ENCODE measurements at places on chromosomes 2 and 18.
A peak's percentile ranks its signal among the peaks of the same experiment; 100 is the strongest.

DNA sequence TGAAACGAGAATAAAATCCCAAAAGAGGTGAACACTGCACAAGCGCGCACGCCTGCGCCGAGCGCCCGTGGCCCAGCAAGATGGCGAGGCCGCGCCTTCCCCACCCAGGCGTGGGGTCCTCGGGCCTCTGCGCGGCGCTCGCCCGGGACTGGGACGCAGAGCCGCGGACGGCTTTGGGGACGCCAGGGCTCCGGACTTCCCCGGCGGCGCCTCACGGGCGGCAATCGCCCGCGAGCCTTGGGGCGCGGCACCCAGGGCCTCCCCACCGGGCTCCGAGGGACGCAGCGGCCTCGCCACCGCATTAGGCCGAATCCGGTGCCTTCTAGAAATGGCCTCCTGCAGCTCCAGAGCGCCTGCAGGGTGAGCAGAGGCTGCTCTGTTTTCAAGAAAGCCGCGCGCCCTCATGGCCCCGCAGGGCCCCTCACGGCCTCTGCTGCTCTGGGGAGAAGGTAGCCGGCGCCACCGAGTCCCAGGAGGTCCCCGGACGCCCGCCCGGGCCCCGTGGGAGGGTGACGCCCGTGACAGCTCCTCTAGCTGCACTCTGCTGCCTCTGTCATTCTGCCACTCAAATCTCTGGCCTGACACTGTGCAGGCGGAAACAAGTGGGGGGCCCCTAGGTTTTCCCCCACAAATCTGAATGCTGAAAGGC is 35.9 kb upstream of the POMC start:
- no peak for DNase-seq

DNA sequence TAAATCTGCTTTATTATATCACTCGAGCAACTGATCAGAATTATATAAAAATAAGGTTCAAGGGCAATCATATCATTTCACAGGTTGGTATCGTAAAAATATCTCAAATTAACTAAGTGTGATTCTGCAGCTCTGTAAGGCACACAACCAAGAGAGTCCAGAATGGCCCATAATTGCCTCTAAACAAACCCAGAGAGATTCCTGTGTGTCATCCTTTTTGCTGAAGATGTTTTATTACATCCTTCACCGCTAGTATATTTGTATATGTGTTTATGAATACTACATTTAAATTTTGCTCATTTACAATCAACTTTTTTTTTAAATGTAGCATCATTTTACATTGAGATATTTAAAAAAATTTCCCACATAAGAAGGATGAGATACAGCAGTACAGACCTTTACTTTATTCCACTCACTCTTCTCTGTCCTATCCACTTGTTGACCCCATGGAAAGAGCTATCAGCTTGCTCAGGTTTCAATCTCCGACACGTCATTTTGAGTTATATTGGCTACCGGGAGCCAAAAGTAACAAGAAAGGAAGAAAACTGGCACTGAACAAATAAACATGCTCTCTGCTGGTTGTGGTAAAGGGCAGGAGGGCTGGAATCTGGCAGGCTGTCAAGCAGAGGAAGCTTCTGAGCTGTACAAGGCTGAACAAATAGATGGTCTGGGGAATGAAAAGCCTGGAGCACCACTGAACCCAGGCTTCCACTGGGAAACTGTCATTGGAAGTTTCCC is 23.1 kb downstream of the PLA2R1 start:
- no peak for DNase-seq

- DNase-seq, result no peak
These were observed 19.2 kb downstream of the ATOH8 start for GRCh38 chr2:85772841-85773491.

GRCh38 chr2:140601342-140601741 is 1529.5 kb downstream of the LRP1B start:
- no peak for DNase-seq

GRCh38 chr2:194060269-194060668 is 1596.8 kb upstream of the SLC39A10 start:
- no peak for DNase-seq

GRCh38 chr2:162258169-162258568 is 14.9 kb upstream of the FAP start:
- DNase-seq, result no peak

DNA sequence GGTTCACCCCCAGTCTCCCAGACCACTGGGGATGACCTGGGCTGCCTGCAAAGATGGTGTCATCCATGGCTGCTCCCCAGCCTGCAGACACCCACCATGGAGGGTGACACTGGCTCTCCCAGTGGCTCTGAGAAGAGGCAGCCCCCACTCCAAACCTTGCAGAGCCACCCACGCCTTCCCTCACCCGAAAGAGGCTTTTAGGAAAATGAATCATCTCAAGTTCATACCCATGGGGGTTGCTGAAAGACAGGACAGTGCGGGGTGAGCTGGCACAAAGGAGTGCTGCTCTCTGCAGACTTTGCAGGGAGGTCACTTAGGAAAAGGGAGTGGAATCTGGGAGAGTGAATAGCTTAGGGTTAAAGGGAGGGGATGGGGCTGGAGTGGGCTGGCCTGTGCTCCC is 36.4 kb downstream of the MPHOSPH10 start:
- DNase-seq, result no peak

GRCh38 chr2:71558300-71559051 is 105.1 kb downstream of the DYSF start:
- DNase-seq, result no peak

DNA sequence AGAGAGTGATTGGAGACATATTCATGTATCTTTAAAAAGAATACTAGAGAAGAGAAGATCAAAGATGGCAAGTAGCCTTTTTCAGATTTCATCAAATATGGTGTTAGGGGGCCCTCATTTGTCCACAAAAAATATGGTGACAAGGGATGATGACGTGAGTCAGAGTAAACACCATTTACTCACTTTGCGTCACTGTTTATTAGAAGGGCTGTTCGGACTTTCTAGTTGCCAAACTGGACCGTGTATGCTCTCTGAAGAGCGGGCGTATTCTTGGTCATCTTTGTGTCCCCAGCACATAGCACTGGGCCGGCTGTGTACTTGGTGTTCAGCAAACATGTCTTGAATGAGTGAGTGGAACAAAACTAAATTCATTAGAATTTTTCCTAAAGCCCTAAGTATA is 37.5 kb downstream of the TTC39C start:
- no peak for DNase-seq

GRCh38 chr2:138716183-138716582 is 64.0 kb downstream of the NXPH2 start:
- DNase-seq, result peak; percentile 19
